Activated CD4-positive, alpha-beta T cell treated with anti-CD3 and anti-CD28 coated beads, Interleukin-2, amount 50 U/mL, for 1 hour (primary cell): ENCODE measurements at places on chromosomes 16 and 17.

DNA sequence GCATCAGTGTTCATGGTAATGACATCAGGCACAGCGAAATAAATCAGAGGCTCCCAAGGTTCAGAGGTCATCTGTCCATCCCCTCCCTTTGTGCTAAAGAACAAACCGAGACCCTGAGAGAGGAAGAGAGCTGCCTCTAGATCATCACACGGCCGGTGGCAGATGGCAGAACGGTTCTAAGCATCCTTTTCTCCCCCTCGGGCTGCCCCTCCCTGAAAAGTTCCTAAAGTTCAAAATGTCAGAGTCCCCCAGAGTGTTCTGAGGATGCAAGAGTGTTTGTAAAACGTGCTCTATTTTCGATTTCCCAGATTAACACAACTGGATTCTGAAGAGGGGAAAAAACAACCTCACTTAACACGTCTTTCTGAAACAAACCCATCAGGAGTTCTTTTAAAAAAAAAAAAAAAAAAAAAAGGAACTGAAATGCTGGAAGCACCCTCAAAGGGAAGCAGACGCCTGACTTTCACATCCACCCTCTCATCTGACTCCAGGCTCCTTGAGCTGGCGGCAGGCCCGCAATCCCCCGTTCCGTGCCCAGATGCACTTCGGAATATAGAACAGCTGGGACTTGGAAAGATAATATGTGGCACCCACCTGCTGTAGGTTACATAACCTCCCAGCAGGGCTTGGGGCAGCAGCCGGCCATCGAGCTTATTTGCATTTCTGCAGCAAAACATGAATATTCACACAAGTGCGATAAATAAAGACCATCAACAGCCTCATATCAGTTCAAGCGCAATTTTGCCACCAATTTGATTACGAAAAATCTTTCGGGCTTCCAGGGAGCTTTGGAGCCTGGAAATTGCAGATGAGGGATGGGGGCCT lies 115.5 kb upstream of the SMURF2 start:
- DNase-seq = no peak

DNA sequence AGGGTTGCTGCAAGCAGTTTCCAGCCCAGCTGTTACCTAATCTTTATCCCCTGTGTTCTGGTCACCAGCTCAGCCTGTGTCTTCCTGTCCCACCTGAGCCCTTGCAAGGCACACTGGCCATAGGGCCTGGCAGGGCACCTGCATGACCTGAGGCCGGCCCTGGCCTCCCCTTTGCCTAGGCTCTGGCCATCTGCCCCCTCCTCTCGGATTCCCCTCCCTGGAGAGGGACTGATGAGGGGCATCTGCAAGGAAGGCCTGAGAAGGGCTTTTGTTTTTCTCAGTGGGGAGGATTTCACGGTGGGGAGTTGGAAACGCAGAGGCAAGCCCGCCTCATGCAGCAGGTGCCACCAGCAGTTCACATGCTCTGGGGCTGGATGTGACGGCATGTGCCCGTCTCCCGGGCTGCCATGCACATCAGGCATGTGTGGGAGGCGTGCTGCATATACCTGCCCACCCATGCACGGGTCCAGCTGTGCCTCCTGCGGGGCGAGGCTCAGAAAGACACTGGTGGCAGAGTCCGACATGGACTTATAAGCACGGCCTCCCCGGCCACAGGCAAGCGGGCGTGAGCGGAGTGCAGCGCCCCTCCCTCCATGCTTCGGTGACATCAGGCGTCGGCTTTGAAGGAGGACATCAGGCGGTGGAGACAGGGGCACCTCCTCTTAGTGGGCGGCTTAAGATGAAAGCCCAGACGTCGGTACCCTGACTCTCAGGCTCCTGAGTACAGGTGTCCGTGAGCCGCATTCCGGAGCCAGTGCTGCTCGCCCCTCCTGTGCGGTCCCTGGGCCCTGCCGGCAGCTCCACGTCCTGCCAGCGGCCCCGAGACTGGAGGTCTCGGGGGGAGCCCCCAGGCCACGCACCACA lies 16.5 kb downstream of the ASPSCR1 start:
- no peak for DNase-seq

GRCh38 chr16:588889-589657 lies 793 bp upstream of the RAB40C start:
- DNase-seq = peak; percentile 97

DNA sequence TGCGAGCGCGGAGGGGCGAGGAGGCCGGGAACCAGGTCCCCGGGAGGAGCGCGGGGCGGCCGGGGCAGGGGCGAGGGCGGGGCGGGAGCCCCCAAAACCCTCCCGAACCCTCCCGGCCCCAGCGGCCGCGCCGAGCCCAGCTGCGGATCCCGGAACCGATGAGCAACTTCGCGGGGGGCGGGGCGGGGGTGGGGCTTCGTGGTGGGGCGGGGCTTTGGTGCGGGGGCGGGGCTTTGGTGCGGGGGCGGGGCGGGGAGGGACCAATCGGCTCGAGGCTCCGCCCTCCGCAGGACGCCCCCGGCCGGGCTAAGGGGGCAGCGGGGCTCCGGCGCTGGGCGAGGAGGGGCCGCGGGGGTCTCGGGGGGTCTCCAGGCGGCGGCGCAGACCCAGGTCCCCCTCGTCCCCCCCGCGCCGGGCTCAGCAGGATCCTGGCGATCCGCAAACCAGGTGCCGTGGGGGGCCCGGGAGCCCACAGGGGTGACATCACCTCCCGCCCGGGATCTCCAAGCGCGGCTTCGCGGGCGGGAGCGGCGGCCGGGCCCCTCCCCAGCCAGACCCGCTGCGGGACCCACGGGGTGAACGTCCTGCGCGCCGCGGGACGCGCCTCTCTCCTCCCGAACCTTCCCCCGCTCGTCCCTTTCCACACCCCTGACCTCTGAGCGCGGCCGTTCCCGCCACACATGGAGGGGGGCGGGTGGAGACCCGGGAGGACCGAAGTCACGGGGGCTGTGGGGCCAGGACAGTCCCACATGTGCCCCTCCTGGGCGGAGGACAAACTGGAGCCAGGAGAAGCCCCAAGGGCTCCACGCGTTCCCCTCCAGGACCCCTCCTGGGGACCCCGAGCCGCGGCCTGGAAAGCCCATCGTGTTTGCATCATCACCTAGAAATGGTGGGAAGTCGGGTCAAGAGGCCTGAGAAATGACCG lies at the start of gene ABR:
Gene ABR (minus strand): TSS at position 164 of the 925 bp plus-strand sequence. CDS start 254 bp downstream, outside the sequence.
- DNase-seq = peak; percentile 59

- DNase-seq = no peak
Measured at GRCh38 chr16:17231972-17232371, 238.8 kb downstream of the XYLT1 start.

GRCh38 chr16:79150632-79151310 lies 449.8 kb downstream of the MAF start:
- DNase-seq = no peak

GRCh38 chr16:82995924-82996441 lies 369.2 kb downstream of the CDH13 start:
- DNase-seq = no peak

DNA sequence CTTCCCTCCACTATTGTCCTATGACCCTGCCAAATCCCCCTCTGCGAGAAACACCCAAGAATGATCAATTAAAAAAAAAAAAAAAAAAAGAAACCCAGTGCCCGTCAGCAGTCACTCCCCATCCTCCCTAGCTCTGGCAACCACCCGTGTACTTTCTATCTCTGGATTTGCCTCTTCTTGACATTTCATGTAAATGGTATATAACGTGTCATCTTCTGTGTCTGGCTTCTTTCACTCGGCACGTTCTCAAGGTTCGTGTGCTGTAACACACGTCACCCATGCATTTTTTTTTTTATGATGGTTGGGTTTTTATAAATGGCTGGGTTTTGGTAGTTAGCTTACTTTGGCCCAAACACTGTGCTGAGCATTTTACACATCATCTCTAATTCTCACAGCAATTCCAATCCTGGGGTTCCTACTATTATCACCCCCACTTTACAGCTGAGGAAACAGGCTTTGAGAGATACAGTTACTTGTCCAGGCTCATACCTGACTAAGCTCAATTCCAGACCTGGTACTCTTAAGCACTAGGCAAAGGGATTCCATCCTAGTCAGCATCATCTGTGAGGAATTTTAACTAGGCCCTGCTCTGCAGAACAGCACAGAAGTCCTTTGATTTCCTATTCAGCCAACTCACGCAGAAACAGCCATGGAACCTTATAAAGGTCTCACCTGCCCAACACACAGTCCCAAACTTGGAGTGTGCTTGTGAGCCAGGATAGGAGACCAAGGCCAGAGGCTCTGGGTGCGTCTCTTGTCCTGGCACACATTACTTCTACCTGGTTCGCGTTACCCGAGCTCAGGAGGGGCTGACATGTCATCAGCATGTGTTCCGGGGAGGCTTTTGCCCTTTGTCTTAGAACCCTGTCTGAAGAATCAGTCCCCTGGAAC lies 11.7 kb downstream of the NDUFAB1 start:
- DNase-seq = no peak

DNA sequence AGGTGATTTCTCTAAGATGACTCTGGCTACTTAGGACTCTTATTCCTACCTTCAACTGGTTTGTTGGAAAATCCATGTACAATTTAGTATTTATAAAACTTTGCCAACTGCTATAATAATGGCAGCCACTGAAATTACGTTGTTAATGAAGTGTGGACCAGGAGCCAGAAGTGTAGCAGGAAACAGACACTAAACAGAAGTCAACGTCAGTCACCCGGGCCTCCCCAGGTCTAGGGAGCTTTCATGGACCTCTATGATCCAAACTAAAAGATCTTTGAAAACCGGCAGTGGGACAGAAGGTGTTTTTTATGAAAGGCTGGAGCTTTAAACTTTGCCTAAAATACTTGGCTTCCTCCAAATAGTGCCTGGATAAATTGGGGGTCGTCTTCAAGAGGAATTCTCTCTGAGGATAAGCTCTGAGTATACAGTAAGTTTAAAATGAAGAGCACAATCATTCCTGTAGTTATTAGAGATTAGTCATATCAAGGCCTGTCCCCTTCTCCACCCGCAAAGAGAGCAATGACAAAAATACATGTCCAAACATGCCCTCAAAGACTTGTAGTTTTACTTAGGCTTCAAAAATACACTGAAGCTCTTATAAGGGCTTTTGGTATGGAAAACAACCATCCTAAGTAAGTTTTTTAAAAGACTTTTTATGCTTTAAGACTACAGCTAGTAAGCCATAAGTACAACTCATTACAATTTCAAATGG lies 34.6 kb downstream of the DCUN1D3 start:
- DNase-seq = no peak

- DNase-seq = no peak
Measured at GRCh38 chr17:46264456-46265198, 30.3 kb upstream of the LRRC37A start.

GRCh38 chr16:83046664-83047063 lies 419.9 kb downstream of the CDH13 start:
- no peak for DNase-seq

DNA sequence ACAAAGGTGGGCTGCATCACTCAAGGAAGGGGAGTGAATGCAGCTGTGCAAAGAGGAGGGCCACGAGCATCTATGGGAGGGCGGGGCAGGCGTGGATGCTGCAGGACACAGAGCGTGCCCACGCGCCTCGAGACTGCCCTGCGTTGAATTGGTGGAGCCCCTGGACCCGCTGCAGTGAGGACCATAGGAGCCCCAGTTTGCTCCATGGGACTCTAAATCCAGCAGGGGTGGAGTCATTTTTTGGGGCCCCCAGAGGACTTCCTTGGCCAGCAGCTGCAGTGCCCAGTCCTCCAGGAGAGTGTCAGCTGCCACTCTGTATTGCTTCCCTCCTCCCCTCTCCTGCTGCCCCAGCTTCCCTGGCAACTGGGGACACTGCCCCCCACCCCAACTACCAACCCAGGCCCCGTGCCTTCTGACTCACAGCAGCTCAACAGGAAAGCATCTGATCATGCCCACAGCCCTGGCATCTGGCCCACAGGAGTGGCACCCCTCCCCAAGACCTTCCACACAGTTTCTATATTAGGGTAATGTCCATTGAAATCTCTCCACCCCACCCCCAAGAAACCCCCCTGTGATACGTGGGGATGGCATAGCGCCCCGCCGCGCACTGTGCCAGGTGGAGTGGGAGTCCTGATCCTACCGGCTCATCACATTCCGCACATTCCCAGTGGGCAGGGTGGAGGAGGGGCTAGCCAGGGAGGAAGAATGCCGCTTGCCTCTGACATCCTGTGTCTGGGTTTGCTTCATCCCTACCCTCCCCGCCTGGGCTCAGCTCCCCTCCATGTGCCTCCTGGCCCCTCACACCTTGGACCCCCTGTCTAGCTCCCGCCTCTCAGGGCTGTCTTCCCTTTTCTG lies 27.8 kb upstream of the ITGA3 start:
- no peak for DNase-seq

- no peak for DNase-seq
Measured at GRCh38 chr16:65510850-65511249, 389.0 kb upstream of the CDH11 start.

GRCh38 chr17:61000911-61001310 lies 323.3 kb downstream of the BCAS3 start:
- no peak for DNase-seq

DNA sequence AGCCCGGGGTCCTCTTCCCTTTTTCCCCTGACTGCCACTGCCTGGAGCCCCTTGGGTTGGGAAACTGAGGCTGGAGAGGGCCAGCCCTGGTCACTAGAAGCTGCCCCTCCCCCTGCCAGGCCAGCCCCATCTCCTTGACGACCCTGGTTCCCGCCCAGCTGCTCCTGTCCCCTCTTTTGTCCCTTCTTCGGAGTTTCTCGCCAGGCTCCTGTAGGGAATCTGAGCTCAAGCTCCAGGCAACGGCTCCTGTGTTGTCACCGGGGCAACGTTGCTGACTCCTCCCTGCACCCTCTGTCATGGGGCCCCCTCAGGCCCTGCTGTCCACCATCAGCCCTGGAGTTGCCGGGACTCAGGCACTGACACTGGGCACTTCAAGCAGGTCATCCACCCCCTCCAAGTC lies 5.7 kb downstream of the LLGL1 start:
- no peak for DNase-seq

DNA sequence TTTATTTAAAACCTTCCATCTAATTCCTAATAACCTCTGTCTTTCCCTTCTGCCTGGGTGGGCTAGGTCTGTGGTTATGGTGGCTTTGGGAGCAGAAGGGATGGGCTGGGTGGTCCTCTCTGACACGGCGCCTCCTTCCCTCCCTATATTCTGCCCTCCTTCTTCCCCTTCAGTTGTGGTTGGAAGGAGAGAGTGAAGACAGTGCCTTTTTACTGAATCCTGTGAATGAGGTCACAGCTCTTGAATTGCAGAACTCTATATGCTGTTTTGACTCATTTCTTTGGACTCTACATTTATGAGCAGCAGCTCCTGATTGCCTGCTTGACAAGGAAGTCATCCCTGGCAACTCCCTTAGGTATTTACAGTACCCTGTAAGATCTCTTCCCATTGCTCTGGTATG lies 256.0 kb upstream of the ELAC2 start:
- no peak for DNase-seq

GRCh38 chr17:19579867-19580565 lies 46.4 kb downstream of the SLC47A1 start:
- no peak for DNase-seq

- no peak for DNase-seq
Measured at GRCh38 chr17:45974916-45975630, 24.0 kb upstream of the STH start.

DNA sequence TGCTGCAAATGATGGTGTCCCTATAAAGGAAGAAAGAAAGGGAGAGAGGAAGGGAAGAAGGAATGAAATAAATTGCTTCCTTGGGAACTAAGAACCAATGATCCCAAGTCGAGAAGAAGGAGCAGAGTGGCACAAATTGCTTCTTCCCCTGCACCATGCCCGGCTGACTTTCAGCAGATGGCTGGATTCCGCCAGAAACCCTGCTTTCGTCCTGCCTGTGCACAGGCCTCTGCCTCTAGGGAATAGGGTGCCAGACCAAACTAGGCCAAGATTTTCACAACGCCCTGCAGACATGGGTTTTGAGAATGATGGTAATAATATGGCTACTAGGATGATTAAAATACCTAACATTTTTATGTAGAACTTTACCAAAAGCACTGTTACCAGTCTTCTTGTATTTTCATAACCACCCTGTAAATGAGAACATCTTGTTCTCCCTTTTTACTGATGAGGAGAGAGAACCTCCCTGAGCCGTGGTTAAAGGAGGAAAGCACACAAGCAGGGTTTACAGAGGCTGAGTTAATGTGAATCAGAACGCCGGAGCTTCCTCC lies 122.1 kb upstream of the HSBP1 start:
- no peak for DNase-seq
